SK-N-SH (cell line): ENCODE measurements at places on chromosomes 16 and 17. TPM values are rescaled to one million over a fixed set of nuclear protein-coding genes. Genes with fewer than 3 reads are reported as not detected.
A peak's percentile ranks its signal among the peaks of the same experiment; 100 is the strongest.

- no peak for DNase-seq
- no peak overlapping the region for H3K4me3 ChIP-seq
- peaks cover 3% of the 10 kb centered on the region for H3K4me1 ChIP-seq
- no peak overlapping the region for H3K27ac ChIP-seq
These were observed 231.1 kb upstream of the TBX2 start for GRCh38 chr17:61168506-61168905.

- no peak for DNase-seq
- H3K27ac ChIP-seq: peak overlapping the region; percentile 1; the same call in 1 of the 2 replicates
- H3K4me1 ChIP-seq: no peaks in the 10 kb centered on the region
- no peaks in the 10 kb centered on the region for H3K36me3 ChIP-seq
These were observed 19.3 kb downstream of the CD2BP2 start for GRCh38 chr16:30335598-30336474.

DNA sequence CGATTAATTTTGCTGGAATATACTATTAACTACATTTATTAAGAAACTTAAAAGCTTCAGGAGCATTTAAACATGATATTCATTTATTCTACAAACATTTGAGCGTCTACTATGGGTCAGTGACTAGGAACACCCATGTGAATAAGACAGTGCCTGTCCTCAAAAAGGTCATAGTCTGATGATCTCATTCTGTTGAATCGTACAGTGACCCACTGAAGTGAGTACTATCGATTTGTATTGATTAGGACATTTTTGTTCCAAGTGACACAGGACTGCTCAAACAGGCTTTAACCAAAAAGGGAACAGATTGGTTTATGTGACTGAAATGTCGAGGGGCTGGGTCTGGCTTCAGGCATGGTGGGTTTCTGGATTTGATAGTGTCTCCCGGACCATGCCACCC lies 68.6 kb downstream of the WSB1 start:
- no peak for DNase-seq
- no peaks in the 10 kb centered on the region for H3K27me3 ChIP-seq
- no peak overlapping the region for H3K4me3 ChIP-seq
- no peaks in the 10 kb centered on the region for H3K36me3 ChIP-seq
- peaks cover 3% of the 10 kb centered on the region; the same call in 1 of the 2 replicates for H3K4me1 ChIP-seq
- H3K27ac ChIP-seq: no peak overlapping the region

GRCh38 chr17:63275318-63275970 lies 170.7 kb downstream of the CYB561 start:
- peaks cover 60% of the 10 kb centered on the region for H3K4me1 ChIP-seq
- DNase-seq: no peak
- no peaks in the 10 kb centered on the region; the same call in 1 of the 2 replicates for H3K36me3 ChIP-seq
- H3K27ac ChIP-seq: peak overlapping the region; percentile 26; the same call in 1 of the 2 replicates
- H3K27me3 ChIP-seq: no peaks in the 10 kb centered on the region
- no peak overlapping the region for H3K4me3 ChIP-seq

TMEM132E gene
- not detected in 2 replicates for polyA plus RNA-seq

WFIKKN2 gene
- not detected in 2 replicates for polyA plus RNA-seq

DNA sequence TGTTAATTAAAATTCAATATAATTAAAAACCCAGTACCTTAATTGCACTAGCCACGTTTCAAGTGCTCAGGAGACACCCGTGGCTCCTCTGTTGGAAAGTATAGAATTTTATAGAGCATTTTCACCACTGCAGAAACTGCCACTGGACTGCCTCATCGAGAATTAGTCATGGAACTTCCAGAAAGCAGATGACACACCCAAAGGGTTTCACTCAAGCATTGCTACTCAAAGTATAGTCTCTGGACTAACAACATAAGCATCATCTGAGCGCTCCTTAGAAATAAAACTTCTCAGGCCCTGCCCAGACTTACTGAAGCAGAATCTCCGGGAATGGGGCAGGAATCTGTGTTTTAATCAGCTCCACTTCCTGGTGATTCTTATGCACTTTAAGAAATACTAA lies 63.5 kb upstream of the GPR139 start:
- DNase-seq: no peak
- H3K27me3 ChIP-seq: no peaks in the 10 kb centered on the region
- no peak overlapping the region for H3K27ac ChIP-seq
- H3K4me1 ChIP-seq: no peaks in the 10 kb centered on the region
- no peak overlapping the region for H3K4me3 ChIP-seq
- no peaks in the 10 kb centered on the region for H3K36me3 ChIP-seq

PLXDC1 gene
- polyA plus RNA-seq: 1.5 and 2.4 TPM in 2 replicates

DNA sequence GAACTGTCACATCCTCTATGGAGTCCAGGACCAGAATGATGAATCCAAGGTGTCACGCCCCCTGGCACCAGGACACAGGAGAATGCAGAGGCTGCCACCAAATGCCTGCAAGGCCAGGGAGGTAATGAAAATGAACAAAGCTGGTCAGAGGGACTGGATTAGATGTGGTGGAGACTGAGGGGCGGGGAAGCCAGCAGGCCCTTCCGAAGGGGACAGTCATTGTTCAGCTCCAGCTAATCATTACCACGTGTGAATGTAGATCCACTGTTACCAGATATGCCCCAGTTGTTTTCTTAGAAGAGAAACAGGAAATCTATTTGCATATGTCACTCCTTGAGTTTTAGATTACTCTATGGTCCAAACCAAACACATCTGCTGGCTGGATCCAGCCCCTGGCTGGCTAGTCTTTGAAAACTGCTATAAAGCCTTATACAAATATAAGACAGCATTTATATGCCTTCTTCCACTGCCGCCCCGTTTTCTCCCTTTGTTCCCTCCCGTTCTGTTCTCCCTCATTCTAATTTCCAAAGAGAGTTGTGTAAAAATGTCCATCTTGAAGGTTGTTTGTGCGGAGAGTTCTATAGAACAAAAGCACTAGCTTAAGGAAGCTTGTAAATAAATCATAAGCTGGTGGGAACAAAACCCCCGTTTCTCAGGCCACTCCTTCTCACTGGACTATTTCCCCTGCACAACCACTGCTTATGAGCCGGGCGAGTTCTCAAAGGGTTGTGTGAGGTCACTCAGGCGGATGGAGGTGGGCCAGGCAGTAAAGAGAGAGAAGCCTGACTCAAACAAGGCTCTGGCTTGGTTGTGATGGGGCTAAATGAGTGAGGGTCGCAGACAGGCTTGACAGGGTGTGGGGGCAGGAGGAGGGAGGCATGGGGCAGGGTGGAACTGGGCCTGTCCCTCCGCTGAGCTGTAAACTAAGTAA lies 14.2 kb downstream of the CRYM start:
- DNase-seq: peak; percentile 79
- no peak overlapping the region for H3K4me3 ChIP-seq
- H3K4me1 ChIP-seq: peaks cover 3% of the 10 kb centered on the region; the same call in 1 of the 2 replicates
- H3K27me3 ChIP-seq: no peaks in the 10 kb centered on the region

DNA sequence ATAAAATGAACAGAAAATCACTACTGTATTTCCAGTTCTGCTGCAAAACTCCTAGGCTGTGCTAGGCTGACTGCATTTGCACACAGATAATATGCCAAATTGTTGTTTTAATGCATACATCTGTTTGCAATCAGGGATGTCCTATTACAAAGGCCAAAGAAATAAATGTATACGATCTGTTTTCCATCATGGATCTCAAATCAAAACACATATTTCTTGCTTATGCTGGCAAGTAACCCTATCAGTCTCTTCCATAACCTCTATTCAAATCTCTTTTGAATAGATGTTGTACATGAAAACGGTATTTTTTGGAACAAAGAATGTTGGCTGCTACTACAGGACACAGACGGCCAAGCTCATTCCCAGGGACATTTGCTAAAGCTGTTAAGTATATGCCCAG lies 56.6 kb downstream of the DUSP14 start:
- H3K27me3 ChIP-seq: no peaks in the 10 kb centered on the region
- peak overlapping the region; percentile 2; the same call in 1 of the 2 replicates for H3K27ac ChIP-seq
- H3K36me3 ChIP-seq: peaks cover 39% of the 10 kb centered on the region
- no peaks in the 10 kb centered on the region; the same call in 1 of the 2 replicates for H3K4me1 ChIP-seq

OR4D2 gene
- not detected in 2 replicates for polyA plus RNA-seq

- no peak for DNase-seq
- H3K4me3 ChIP-seq: no peak overlapping the region
- H3K4me1 ChIP-seq: no peaks in the 10 kb centered on the region
- no peaks in the 10 kb centered on the region for H3K36me3 ChIP-seq
These were observed 54.4 kb upstream of the RPL38 start for GRCh38 chr17:74148901-74149596.

- H3K27me3 ChIP-seq: no peaks in the 10 kb centered on the region
- no peaks in the 10 kb centered on the region for H3K4me1 ChIP-seq
- no peak overlapping the region for H3K27ac ChIP-seq
- DNase-seq: no peak
- H3K4me3 ChIP-seq: no peak overlapping the region
These were observed 24.3 kb downstream of the TK2 start for GRCh38 chr16:66525396-66526180.

SYCE1L gene
- polyA plus RNA-seq: 1.4 and 3.5 TPM in 2 replicates

EFCAB5 gene
- polyA plus RNA-seq: 0.05 TPM in 1 of 2 replicates, not detected in the other

DNA sequence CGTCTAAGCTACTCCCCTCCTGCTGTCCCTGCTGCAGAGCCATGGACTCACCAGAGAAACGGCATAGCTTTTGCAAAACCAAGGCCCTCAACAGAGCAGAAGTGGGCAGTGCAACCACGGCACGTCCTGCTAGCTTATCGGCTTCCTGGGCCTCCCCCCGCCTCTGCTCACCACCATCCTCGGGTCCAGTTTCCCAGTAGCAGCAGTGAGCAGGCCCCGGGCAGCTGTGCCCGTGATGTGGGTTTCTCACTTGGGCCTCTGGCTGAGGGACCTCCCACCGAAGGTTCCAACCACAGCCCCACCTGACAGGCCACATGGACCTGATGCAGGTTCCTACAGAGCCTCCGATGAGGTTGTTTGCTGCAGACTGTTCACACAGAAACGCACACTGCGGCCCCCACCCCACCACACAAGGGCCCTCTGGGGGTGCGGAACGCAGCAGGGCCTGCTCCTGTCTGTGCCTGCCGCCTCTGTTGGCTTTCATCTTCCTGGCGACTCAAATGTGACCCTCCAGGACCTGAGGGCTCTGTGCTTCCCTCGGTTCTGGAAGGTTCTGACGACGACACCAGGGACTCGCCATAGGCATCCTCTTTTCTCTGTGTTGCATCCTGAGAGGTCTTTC lies 24.8 kb downstream of the PDIA2 start:
- H3K4me3 ChIP-seq: no peak overlapping the region
- H3K4me1 ChIP-seq: no peaks in the 10 kb centered on the region
- no peak for DNase-seq
- no peak overlapping the region for H3K27ac ChIP-seq

DNA sequence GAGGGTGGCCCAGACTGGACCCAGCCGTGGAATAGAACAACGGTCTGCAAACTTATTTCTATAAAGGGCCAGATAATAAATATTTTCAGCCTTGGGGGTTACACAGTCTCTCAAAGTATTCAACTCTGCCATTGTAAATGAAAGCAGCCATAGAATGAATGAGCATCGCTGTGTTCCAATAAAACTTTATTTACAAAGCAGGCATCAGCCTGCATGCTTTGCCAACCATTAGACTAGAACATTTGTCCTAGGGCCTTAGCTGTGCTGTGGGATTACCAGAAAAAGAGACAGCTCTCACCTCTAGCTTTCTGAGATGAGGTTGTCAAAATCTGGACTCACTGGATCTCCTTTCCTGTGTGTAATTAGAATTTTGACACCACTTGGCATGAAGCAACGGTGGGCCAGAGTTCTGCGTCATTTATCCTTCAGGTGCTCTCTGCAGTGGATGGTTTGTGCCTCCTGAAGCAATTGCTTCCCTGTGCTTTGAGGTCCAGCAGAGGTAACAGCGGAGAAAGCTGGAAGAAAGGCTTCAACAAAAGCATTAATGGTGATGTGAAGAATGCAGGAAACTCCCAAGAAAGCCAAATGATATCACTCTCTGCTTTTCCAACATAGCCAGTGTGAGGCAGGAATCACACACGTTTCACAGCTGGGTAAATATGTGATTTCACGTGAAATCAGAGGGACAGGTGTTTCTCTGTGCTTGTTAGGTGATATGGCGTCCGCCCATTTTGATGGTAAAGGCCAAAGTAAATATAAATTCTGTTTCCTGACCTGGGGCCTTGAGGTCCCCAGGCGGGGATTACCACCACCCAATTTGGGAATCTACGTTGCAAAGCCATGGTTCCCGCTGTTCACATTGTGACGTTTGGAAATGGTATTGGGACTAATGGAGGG lies 148.4 kb downstream of the PITPNC1 start:
- H3K4me1 ChIP-seq: peaks cover 6% of the 10 kb centered on the region; the same call in 1 of the 2 replicates
- H3K4me3 ChIP-seq: no peak overlapping the region
- H3K27me3 ChIP-seq: no peaks in the 10 kb centered on the region
- no peaks in the 10 kb centered on the region for H3K36me3 ChIP-seq
- H3K27ac ChIP-seq: no peak overlapping the region

TMC7 gene
- 0.66 and 0.93 TPM in 2 replicates for polyA plus RNA-seq

TBC1D3K gene
- not detected in 2 replicates for polyA plus RNA-seq

MYH8 gene
- polyA plus RNA-seq: under 0.01 TPM in 1 of 2 replicates, not detected in the other

DNA sequence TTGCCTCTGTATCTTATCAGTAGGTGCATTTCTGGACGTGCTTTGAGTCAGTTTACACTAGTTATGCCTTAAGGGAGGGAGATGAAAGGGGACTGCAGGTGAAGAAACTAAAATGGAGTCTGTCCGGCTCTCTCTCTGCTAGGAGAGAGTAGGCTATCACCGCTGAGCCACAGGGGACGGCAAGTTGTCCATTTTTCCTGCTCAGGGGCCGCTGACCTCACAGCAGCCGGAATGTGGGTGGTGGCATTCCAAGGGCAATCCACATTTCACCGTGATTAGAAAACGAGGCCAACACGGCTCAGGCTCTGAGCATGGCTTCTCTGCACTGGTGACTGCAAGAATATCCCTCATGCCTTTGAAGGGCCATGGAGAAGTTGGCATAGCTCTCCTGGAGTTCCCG lies 19.0 kb upstream of the KLHDC4 start:
- no peaks in the 10 kb centered on the region for H3K36me3 ChIP-seq
- no peaks in the 10 kb centered on the region for H3K4me1 ChIP-seq

DNA sequence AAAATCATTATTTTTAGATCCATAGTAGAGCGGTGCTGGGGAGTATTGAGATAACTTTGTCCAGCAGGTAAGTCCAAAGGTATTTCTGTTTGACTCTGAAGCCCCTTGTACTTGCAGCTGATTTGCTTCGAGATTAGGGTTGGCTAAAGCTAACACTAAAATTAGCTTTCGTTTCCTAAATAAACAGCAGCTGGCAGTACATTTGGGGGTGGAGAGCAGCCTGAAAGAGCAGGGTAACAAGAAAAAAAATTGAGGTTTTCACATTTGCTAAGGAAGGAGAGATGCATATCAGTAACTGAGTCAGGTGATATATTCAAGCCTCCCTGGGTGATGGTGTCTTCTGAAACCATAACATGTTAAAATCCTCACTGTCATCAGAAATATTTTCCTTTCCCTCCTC lies 37.4 kb upstream of the TMC5 start:
- no peak overlapping the region for H3K4me3 ChIP-seq
- H3K4me1 ChIP-seq: peaks cover 11% of the 10 kb centered on the region; the same call in 1 of the 2 replicates
- no peak for DNase-seq

PRCD gene
- 2.2 and 5.0 TPM in 2 replicates for polyA plus RNA-seq

DNA sequence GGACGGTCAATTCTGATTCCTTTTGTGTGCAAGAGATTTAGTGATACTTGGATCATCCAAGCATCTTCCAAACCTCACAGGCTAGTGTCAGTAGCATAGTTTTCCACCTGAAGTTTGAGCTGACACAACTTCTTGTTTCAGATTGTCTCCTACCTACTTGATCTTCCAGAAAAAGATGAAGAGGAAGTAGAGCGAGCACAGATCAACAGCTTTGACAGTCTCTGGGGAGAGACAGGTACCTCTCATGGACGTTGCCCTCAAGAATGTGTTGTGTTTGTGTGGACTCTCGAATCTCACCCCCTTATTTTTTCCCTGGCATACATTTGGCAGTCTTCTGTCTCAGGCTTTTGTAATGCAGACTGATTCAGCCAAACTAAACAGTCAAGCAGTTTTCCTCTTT lies 47.4 kb downstream of the CYB561 start:
- H3K4me1 ChIP-seq: peaks cover 45% of the 10 kb centered on the region
- H3K36me3 ChIP-seq: peaks cover 80% of the 10 kb centered on the region
- peak overlapping the region; percentile 58 for H3K27ac ChIP-seq
- no peak overlapping the region for H3K4me3 ChIP-seq
